Stimulated activated CD8-positive, alpha-beta memory T cell treated with anti-CD3 and anti-CD28 coated beads, Interleukin-2, amount 100 ng/mL, for 1 hour (primary cell): ENCODE measurements at places on chromosomes 16 and 17.

DNA sequence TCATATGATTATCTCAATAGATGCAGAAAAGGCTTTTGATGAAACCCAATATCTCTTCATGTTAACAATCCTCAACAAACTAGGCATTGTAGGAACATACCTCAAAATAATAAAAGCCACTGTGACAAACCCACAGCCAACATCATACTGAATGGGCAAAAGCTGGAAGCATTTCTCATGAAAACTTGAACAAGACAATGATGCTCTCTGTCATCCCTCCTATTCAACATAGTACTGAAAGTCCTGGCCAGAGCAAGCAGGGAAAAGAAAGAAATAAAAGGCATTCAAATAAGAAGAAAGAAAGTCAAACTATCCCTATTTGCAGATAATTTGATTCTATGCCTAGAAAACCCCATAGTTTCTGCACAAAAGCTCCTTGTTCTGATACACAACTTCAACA, 999.2 kb upstream of the GOT2 start:
- no peak for DNase-seq

DNA sequence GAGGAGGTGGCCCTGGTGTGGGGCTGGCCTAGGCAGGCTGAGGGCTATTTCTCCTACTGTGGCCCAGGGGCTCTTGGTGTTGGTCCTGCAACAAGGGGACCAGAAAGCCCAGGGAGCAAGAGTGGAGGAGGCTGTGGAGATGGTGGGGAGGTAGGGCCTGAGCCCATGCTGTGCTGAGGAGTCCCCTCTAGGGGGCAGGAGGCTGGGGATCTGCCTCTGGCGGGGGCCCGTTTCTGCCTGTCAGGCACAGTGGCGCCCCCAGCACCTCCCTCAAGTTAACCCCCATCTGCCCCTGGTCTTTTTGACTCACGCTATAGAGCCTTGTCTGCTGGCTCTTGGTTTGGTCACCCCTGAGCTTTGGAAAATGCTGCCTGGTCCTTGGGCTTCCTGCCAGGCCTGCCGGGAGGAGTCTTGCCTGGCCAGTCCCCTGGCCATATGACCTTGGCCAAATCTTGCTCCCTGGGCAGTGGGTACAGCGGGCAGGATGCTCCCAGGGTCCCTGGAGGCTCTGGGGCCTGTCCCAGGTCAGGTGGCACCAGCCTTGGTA, 5.9 kb downstream of the BAIAP2 start:
- DNase-seq = no peak

DNA sequence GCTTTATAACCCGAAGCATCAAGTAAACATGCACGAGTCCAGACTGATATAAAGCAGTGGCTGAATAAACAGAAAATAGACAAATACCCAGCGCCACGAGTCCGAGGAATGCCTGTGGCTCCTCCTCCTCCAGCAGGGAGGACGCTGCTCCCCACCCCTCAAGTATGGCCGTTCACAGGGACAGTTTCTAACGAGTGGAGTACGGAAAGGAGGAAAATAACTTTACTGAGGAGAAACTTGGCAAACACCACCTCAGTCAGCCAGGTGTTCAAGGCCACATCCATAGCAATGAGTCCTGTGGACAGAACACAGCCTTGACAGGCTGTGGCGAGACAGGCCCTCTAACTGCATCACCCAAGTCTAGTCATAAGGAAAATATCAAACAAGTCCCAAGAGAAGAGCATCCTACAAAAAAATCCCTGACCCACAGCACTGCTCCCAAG, 9.2 kb downstream of the ZDHHC7 start:
- no peak for DNase-seq

GRCh38 chr17:55308613-55309391, 44.0 kb downstream of the HLF start:
- no peak for DNase-seq

GRCh38 chr17:43380307-43380706, 18.5 kb upstream of the ARL4D start:
- no peak for DNase-seq

GRCh38 chr17:61495161-61495857, 43.1 kb downstream of the TBX4 start:
- DNase-seq = no peak

- no peak for DNase-seq
Observed at GRCh38 chr16:27351989-27352388, 38.2 kb downstream of the IL4R start.

DNA sequence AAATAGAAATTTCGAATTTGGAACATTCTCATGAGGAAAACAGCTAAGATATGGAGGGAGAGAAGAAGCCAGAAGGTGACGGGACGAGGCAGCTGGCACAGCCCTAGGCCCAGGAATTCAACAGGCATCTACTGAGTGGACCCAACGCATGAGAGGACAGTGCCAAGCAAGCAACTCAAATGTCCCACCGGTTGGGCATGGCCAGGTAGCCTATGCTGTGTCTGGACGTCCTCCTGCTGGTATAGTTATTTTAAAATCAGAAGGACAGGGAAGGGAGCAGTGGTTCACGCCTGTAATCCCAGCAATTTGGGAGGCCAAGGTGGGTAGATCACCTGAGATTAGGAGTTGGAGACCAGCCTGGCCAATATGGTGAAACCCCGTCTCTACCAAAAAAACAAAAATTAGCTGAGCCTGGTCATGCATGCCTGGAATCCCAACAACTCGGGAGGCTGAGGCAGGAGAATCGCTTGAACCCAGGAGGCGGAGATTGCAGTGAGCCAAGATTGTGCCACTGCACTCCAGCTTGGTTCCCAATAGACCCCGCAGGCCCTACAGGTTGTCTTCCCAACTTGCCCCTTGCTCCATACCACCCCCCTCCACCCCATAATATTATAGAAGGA, 2.0 kb downstream of the GH1 start:
- no peak for DNase-seq

DNA sequence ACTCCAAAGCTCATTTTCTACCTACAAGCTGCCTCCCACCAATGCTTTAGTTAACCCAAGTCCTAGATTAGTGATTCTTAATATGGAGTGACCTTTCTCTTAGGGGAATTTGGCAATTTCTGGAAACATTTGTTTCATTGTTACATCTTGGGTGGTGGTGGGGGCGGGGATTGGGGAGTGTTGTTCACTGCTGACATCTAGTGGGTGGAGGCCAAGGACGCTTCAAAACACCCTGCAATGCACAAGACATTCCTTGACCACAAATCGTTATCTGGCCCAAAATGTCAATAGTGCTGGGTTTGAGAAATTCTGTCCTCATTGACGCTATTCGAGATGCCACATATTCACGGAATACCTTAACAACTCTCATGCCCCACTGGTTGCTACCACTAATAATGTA, 282.9 kb downstream of the RBFOX1 start:
- DNase-seq = no peak

GRCh38 chr16:58419241-58419990, 27.1 kb downstream of the GINS3 start:
- DNase-seq = no peak

- no peak for DNase-seq
Observed at GRCh38 chr17:37490638-37491614, 1.2 kb downstream of the DUSP14 start.

- DNase-seq = no peak
Observed at GRCh38 chr17:75693500-75694481, 26.7 kb downstream of the SAP30BP start.

DNA sequence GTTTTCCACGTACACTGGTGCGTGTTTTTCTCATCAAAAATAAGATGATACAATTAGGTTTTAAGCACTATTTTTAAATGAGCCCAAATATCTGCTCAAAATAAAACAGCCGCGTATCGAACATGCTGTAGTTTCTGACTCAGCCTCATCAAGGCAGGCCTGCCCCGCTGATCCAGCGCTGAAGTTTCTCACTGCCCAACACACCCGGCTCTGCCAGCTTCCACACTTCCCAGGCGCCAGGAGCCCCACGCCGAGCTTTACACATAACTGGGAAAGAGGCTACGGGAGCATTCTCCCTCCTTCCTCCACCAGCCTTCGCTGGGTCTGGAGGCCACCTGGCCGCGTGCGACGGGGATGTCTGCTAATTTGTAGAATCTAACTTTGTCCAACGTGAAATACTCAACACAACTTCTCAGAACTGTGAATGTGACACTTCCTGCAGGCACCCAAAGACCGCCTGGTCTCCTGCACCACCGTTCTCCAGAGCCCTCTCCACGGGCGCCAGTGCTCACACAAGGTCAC, 42.1 kb downstream of the MAP1LC3B start:
- no peak for DNase-seq

DNA sequence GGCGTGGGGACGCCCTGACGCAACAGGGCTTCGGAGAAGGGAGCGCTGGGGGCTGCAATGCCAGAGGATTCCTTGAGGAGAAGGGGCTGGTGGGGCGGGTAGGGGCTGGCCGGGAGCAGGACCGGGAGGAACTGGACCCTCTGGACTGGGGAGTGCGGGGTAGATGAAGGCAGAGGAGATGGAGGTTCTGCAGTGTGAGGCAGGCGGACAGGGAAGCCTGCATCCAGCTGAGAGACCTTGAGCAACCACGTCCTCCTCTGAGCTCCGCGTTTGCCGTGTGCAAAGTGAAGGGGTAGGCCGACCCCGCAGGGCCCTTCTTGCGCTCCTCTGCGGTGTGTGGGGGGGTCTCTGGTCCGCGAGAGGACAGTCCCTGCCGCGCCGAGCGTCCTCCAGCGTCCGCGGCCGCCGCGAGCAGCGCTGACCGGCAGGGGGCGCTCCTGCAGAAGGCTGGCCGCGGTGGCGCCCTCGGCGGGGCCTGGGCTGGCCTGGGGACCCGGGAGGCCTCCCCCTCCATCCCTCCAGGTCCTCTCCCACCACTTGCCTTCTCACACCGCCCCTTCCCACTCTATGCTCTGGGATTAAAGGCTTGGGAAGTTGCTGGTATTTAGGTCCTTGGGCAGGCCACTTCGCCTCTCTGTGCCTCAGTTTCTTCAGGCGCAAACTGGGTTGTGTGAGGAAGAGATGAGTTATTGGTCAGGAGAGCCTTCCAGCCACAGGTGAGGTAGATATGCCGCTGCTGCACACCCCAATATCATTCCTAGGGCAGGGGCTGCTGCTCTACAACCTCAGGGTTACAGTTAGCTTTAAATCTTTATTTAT, 9.6 kb upstream of the WNT9B start:
- no peak for DNase-seq

DNA sequence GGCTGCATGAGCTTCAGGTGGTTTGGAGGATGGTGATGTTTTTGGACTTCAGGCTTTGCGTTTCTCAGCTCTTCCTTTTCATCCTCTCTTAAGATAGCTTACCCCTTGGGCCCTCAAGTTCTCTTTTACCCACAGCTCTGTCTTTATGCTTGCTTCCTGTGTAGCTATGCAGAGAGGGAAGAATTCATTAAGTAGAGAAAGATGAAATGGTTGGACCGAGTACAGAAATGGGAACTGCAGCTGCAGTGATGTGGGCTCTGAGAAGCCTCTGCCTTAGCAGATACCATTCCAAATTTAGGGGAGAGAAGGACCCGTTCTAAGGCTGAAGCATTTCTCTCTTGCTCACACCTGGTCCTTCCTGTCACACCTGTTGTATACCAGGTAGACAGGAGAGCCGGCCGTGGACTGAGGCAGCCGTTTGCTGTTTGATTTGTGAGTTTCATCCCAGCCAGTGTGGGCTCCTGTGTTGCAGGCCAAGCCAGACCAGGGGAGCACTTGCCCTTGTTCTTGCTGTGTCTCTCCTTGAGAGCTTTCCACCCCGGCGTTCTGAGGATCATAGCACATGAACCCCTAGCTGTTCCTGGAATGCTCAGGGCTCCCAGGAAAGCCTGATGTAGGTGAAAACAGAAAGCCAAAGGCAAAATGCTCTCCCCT, 392.7 kb downstream of the CPPED1 start:
- no peak for DNase-seq

GRCh38 chr16:27534256-27534655, 15.5 kb downstream of the GTF3C1 start:
- no peak for DNase-seq

GRCh38 chr16:57422026-57422944, 17.7 kb downstream of the CCL17 start:
- DNase-seq = no peak
